NCI-H187 (cell line): ENCODE measurements at places on chromosomes 5 and 9.

GRCh38 chr9:96045811-96046210 is 170.3 kb downstream of the ERCC6L2 start:
- no peak for DNase-seq

DNA sequence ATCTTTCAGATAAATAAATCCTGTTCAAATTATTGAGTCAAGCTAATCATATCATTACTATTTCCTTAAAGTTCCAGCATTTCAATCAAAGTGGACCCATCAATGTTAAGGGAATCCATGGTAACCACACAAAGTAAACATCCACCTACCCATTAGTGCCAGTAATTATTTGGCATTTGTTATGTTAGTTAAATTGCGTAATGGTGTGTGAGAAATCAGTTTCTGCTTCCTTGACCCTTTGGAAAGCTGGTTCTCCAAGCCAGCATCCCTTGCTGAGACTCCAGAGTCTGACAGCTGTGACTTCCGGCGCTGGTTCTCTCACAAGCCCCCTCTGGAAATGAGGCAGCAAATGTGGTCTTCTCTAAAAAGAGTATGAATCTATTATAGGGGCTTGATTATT is 308.6 kb upstream of the EFNA5 start:
- DNase-seq, result no peak

GRCh38 chr5:68999181-68999580 is 94.6 kb upstream of the SLC30A5 start:
- DNase-seq, result no peak

DNA sequence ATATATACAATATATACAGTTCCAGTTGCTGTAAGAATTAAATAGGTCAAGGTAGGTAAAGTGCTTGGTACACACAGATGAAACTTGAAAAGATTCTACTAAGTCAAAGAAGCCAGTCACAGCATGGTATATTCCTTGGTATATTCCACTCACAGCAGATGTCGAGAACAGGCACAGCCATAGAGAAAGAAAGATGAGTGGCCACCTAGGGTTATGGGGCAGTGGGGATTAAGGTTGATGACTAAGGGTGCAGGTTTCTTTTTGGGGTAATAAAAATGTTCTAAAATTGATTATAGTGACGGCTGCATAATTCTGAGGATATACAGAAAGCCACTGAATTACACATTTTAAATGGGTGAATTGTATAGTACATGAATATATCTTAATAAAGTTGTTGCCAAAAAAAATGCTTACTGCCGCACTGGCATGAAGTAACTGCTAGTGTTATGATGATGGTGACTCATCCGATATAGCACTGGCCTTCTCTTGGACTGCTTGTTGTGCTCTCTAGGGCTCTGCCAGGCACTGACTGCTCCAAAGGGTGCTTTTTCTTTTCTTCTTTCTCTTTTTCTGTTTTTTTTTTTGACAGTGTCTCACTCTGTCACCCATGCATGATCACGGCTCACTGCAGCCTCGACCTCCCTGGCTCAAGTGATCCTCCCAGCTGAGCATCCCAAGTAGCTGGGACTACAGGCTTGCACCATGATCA is 23.5 kb downstream of the TBC1D2 start:
- DNase-seq, result no peak

DNA sequence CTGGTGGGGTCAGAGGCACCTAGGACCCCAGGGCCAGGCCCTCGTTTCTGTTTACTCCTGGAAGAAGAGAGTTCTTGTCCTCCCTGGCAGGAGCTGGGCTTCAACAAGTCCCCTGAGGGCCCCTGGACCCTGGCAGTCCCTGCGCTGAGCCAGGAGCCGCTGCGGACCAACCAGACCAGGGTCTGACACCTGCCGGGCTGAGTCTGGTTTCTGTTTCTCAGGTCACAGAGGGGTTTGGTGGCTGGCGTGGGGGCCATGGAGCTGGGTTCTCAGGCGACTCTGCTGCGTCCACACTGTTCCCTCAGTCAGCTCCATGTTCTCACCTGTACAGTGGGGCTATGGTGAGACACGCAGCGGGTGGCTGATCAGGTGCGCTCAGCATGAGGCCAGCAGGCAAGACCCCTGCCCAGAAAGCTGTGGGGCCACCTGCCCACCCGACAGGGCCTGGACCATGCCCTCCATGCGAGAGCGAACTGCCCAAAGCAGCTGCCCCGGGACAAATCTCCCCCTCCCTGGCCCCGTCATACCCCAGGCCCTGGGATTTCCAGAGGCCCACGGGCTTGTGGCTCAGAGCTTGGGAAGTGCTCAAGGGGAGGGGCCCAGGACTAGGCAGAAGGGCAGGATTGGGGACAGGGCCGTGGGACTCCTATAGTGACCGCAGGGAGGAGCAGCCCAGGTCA is 17.9 kb upstream of the NOTCH1 start:
- DNase-seq, result no peak

DNA sequence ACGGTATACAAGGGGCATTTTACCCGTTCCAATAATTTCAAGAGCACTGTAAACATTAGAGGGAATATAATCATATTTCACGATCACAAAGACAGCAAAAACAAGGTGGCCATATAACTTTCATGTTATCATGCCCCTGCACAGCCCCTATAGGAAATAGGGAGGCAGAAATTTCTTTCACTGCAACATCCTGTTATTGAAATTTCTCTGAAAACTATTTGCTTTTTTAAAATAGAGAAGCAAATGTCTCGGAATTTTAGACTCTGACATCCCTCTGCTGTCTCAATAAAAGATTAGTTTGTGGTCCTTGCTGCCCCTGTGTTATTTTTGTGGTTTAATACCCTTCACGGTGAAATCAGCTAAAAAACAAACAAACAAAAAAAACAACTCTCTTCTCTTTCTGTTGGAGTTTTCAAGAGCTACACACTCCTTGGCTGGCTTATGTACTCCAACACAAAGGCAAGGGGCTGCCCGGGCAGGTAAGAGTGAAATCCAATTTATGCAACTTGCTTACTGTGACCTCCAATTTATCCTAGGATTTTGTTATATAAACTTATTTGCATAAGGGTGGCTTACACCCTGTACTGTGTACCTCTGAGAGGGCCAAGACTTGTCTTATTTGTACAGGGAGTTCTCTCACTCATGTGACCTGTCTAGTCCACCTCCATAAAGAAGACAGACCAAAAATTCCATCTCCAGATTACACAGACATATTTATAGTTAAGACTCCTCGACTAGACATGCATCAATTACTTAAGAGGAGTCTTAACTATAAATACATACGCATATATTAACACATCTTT is 223.6 kb downstream of the MLLT3 start:
- no peak for DNase-seq
